ENCODE measurements at places on chromosomes 16 and 17. TPM values are rescaled to one million over a fixed set of nuclear protein-coding genes. Genes with fewer than 3 reads are reported as not detected.

Gene ZSWIM7
- total RNA-seq, result 14.4 TPM

Gene PNMT
- not detected for total RNA-seq

Gene LPO
- total RNA-seq, result under 0.01 TPM

Gene CD300LD
- not detected for total RNA-seq

Gene PPP1R27
- not detected for total RNA-seq

Gene HBA2
- total RNA-seq, result not detected

Gene KRTAP2-4
- not detected for total RNA-seq

Gene HOXB3
- total RNA-seq, result not detected

Gene POLG2
- total RNA-seq, result 7.4 TPM

Gene TP53
- 40.8 TPM for total RNA-seq

Gene AOC3
- 0.13 TPM for total RNA-seq

Gene CCDC40
- total RNA-seq, result 2.7 TPM

Gene CES1
- 3.7 TPM for total RNA-seq

Gene USP43
- total RNA-seq, result 0.26 TPM

Gene KRTAP2-1
- total RNA-seq, result not detected

Gene DYNC1LI2
- total RNA-seq, result 120 TPM

Gene SULT1A2
- 0.13 TPM for total RNA-seq

Gene HEATR9
- not detected for total RNA-seq

Gene ZNF469
- 7.8 TPM for total RNA-seq

Gene TMEM220
- total RNA-seq, result 6.8 TPM

Gene CBLN1
- 0.11 TPM for total RNA-seq

Gene ERCC4
- total RNA-seq, result 16.1 TPM

Gene LRRC37A2
- 5.0 TPM for total RNA-seq

Gene DUXB
- total RNA-seq, result not detected

Gene METTL26
- 64.2 TPM for total RNA-seq

Gene HSD17B1
- total RNA-seq, result 0.39 TPM

Gene EPOP
- total RNA-seq, result 1.7 TPM

Gene TMEM114
- total RNA-seq, result not detected

Gene CTF1
- total RNA-seq, result 2.6 TPM

Gene SLC2A4
- 0.11 TPM for total RNA-seq

Gene IGFALS
- total RNA-seq, result not detected

Gene DNASE1L2
- 0.26 TPM for total RNA-seq

Gene CACNG4
- total RNA-seq, result not detected

Gene RPS2
- total RNA-seq, result 1,674 TPM

Gene TPSG1
- not detected for total RNA-seq

Gene ATP1B2
- total RNA-seq, result not detected

Gene PARN
- 42.9 TPM for total RNA-seq

Gene TP53TG3
- not detected for total RNA-seq

Gene TK2
- 57.0 TPM for total RNA-seq

Gene KRTAP4-6
- not detected for total RNA-seq

Gene CDRT15L2
- not detected for total RNA-seq

Gene PRSS53
- 1.9 TPM for total RNA-seq

Gene KATNB1
- total RNA-seq, result 13.5 TPM

Gene CLDN9
- not detected for total RNA-seq

Gene NOS2
- under 0.01 TPM for total RNA-seq

Gene MYOCD
- 7.7 TPM for total RNA-seq

Gene NOXO1
- total RNA-seq, result not detected

Gene RUNDC3A
- total RNA-seq, result 0.13 TPM

Gene SLC43A2
- 23.2 TPM for total RNA-seq

Gene SMIM5
- total RNA-seq, result 0.22 TPM

Gene FOXC2
- 2.7 TPM for total RNA-seq

Gene MT1M
- total RNA-seq, result 6.3 TPM

Gene MGRN1
- 42.9 TPM for total RNA-seq
